ENCODE measurements at places on chromosomes 1 and 21.

GRCh38 chr1:111110197-111110899 is 29.5 kb downstream of the DRAM2 start:
- no peak for DNase-seq

DNA sequence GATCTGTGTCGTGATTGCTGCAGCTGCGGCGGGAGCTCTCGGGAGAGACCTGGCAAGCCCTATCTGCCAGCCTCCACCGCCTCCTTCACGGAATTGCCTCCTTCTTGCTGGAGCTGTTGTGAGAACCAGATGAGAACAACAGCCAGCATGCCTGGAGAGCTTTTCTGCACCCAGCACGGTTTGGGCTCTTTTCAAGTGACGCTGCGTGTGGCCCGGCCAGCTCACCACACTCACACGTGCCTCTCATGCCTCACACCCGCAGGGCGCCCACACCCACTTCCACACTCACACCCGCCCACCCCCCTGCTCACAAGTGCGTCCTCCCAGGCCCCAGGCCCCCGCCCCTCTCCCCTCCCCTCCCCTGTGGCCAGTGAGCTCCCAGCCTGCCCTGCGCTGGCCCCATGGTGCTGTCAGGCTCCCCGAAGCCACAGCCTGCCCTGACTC is 135.7 kb upstream of the RUNX3 start:
- DNase-seq = peak; percentile 5

- DNase-seq = no peak
Observed at GRCh38 chr1:36996106-36996505, 38.2 kb downstream of the GRIK3 start.

- DNase-seq = no peak
Observed at GRCh38 chr1:32971156-32971555, 6.5 kb upstream of the RNF19B start.

DNA sequence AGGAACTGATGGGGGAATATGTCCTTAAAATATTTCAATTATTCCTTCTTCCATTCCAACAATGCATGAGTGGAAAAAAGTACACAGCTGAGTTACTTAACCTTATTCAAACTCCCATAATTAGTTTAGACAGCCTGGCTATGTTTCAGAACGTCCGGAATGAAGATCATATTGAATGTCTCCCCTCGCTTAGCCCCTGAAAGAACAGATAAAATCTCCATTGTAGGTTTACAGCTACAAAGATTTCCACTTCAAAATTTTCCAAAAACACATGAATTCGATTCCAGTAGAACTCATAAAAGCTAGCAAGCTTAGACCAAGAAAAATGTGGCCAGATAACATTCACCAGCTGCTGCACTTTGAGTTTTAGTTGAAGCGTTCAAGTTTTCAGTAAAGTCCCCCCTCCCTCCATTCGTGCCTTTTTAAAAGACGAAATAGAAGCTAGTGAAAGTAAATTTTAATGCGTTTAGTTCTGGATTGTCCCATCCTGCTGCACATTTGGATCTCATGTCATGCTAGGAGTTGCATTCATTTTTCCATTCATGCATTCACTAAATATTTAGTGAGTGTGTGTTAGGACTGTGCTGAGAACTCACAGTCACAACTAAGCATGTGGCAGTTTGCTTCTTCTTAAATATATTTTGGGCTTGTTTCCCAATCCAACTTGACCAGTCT is 29.4 kb upstream of the SSX2IP start:
- DNase-seq = no peak

DNA sequence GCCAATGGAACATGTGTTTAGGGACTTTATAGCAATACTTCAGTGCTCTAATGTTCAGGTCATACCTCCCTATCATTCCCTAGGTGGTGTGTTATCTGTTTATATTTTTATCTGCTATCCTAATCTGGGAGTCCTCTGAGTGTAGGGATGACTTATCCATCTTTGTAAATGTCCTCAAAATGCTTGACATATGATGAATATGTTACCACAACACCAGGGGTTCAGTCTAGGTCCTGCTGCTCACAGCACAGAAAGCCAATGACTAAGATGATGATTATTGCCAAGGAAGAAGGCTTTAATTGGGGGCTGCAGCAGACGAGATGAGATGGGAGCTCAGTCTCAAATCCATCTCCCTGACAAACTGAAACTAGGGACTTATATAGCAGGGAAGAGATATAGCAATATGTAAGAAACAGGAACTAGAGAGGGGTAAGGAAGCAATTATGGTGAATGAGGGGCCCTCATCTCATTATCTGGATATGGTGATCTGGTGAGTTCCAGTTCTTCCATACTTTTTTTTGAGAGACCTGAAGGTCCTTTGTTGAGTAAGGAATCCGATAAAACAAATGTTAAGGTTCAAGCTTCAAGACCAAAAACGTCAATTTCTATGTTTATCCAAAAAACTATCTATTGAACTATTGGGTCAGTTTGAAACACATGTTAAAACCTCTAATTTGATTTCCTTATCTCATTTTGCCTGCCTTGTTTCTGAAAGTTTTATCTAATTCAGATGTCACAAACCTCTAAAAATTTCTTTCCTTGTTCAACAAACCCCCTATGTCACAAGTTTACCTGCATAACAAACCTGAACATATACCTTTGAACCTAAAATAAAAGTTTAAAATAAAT is 256.7 kb upstream of the CACYBP start:
- DNase-seq = no peak

DNA sequence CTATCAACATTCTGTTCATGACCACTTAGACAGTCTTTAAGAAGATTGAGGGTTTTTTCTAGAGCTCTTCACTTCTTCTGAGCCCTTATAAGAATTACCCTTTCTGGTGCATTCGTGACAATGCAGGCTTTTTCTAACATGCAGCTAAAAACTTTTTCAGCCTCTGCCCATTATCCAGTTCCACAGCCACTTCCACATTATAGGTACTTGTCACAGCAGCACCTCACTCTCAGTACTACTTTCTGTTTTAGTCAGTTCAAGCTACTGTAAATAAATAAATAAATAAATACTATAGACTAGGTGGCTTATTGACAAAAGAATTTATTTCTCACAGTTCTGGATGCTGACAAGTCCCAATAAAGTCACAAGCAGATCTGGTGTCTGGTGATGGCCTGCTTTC is 284.4 kb upstream of the PKN2 start:
- DNase-seq = no peak

DNA sequence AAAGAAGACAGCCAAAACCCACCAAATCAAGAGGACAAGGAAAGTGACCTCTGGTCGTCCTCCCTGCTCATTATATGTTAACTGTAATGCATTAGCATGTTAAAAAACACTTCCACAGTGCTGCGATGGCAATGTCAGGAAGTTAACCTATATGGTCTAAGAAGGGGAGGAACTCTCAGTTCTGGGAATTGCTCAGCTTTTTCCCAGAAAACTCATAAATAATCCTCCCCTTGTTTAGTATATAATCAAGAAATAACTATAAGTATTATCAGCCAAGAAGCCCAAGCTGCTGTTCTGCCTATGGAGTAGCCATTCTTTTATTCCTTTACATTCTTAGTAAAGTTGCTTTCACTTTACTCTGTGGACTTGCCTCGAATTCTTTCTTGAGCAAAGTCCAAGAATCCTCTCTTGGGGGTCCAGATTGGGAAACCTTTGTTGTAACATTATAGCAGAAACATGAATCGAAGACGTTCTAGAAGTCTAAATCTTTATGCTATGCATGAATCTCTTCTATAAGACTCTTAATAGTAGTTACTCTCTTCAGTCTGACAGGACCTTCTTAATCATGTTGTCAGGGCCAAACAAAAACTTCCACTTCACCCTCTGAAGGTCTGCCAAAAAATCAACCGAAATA is 110.0 kb upstream of the VANGL1 start:
- no peak for DNase-seq

- no peak for DNase-seq
Observed at GRCh38 chr1:235984041-235984825, 80.7 kb downstream of the NID1 start.

DNA sequence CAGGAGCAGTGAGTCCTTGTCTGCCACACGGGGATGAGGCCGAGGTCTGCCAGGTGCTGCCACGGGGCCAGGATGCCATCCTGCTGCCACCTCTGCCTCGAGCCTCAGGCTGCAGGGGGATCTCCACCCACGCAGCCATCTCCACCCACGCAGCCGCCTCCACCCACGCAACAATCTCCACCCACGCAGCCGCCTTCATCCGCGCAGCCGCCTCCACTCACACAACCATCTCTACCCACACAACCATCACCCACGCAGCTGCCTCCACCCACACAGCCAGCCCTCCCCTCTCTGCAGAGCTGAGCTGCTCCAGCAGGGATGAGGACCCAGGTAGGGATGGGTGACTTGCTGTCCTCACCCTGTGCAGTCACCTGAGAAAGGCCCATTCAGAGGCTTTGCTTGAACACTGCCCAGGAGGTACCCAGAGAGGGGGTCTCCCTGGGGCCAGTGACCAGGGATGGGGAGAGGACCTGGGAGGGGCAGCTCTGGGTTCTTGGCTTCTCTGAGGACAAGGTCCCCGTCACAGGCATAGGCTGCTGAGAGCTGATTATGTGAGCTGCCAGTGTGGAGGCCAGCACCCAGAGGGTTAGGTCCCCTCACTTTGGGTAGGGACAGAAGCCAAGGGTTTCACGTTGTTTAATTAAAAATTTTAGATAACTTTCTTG is 46.6 kb upstream of the TTC34 start:
- DNase-seq = no peak

DNA sequence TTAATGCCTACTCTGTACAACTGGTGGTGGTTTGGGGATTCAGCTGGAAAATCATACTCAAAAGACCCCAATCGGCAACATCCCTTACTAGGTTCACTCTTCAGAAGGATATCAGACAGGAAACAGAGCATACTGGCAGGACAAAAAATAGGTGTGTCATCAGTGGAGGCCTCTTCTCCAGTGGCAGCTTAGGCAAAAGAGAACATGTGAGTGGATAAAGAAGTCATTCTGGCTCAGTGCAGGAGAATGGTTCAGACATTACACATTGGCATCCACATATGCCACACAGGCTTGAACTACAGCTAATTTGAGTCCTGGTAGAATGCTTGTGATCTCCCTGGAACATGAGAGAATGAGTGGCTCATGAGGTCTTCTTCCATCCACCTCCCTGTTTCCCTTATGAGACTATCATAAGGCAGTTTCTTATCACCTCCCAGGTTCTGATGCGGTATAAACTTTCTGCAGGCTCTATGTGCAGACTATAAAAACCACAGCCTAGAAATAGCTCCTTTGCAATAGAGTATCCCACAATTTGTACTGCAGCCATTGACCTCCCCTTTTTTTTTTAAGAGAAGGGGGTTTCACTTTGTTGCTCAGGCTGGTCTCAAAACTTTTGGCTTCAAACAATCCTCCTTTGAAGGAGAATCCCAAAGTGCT is 24.7 kb downstream of the VAMP4 start:
- no peak for DNase-seq

DNA sequence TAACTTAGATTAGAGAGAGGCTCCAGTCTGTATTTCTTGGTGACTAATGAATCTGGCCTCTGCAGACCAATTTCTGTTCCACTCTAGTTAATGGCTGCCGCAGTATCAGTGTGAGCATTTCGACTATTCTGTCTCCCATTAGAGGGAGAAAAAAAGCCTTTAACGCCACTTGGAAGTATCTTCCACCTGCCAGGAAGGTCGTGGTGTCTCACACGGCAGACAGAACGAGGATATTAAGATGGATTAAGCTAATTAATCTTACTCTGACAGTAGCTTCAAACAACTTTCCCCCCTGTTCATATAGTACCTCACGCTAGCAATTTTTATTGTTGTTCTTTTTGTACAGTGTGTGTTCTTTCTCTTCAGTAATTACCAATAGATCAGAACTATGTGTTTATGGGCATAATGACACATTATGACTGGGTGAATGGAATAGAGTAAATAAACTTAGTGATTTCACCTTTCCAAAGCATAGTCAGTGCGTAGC is 153.8 kb downstream of the ADGRL2 start:
- DNase-seq = no peak

GRCh38 chr1:26408604-26409003 is 2.0 kb upstream of the LIN28A start:
- peak; percentile 81 for DNase-seq

DNA sequence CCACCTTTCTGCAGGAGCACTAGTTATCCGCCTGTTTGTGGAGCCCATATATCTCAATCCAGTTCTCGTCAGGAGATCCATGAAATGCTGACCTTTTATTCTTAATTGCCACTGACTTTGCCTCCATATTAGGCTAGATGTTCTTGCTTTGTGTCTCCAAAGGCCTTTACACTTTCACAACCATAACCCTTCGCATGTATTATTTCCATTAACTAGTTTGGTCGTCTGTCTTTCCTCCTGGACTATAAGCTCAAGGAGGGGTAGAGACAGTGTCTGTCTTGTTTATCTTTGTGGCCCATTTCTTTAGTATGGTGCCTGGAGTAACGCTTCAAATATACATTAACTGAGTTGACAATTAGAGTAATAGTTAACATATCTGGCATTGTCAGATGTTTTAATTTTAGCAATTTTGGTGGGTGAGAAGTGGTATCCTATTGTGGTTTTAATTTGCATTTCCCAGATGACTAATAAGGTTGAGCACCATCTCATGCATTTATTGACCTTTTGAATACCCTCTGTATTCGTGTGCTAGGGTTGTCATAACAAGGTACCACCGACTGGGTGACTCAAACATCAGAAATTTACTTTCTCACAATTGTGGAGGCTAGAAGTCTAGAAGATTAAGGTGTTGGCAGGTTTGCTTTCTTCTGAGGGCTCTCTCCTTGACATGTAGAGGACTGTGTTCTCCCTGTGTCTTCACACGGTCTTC is 21.7 kb upstream of the IL12RB2 start:
- DNase-seq = no peak

GRCh38 chr1:53401813-53402745 is 57.1 kb upstream of the DMRTB1 start:
- DNase-seq = no peak

DNA sequence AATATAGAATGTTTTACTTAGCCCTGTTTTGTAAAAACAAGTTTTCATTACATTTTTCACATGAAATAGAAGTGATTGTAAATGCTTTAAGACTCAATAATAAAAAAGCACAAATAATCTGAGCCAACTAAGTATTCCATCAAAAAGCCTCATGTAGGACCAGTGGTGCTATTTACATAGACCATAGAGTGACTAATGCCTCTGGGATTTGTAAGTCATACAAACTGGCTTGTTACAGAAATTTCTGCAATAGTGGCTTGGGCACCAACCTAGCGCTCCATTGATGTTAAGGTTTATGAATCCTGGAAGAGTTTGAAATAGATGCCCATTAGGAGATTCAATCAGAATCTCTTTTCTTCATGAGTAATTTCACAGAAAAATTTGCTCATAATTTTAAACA is 31.9 kb downstream of the ZMYM1 start:
- no peak for DNase-seq

DNA sequence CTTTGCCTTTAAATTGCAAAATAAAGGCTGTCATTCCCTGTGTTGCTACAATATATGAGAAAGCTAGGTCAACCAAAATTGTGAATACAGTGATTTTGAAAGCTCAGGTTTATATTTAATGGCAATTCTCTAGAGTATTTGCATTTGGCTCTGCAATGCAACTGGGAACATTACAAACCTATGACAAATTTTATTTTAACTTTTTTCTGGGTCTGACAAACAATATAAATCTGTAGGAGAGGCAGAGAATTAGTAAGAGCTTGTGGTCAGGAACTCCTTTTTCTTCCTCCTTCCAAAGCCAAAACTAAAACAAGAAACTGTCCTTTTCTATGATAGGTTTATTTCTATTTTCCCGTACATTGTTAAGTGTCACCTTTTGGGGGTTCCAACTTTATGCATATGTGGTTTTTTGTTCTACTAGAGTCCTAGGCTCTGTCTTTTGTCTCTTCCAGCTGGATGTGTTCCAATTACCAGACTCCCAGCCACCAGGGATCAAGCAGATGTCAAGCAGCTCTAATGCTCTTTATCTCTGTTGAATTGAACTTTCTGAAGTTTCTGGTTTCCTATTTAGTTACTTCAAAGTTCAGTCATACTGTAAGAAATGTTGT is 106.9 kb downstream of the ASH1L start:
- no peak for DNase-seq
